Activated CD4-positive, CD25-positive, alpha-beta regulatory T cell treated with anti-CD3 and anti-CD28 coated beads, Interleukin-2, amount 50 U/mL, for 16 hours (primary cell): ENCODE measurements at places on chromosomes 12 and 14.

GRCh38 chr14:101131451-101131916, 228.0 kb upstream of the RTL1 start:
- DNase-seq, result no peak

- no peak for DNase-seq
Observed at GRCh38 chr14:32370714-32371113, 41.6 kb downstream of the AKAP6 start.

DNA sequence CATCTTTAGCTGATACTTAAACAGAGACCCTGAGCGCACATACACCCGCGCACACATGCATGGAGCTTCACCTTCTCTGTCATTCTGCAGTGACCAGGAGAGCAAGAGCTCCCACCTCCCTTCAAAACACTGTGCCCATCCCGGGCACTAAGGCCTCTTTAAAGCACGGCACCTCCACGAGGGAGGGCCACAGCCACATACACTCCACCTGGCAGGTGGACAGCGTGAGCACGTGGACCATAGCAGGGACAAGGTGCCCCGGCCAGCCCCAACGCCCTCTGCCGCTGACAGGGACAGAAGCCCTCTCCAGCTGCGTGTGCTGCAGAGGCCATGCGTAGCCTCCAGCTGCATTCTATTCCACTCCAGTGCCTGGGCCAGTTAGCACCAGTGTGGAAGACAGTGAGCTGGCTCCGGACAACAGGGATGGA, 5.4 kb downstream of the GAPDH start:
- DNase-seq, result no peak

GRCh38 chr14:57382283-57382682, 8.1 kb upstream of the NAA30 start:
- no peak for DNase-seq

DNA sequence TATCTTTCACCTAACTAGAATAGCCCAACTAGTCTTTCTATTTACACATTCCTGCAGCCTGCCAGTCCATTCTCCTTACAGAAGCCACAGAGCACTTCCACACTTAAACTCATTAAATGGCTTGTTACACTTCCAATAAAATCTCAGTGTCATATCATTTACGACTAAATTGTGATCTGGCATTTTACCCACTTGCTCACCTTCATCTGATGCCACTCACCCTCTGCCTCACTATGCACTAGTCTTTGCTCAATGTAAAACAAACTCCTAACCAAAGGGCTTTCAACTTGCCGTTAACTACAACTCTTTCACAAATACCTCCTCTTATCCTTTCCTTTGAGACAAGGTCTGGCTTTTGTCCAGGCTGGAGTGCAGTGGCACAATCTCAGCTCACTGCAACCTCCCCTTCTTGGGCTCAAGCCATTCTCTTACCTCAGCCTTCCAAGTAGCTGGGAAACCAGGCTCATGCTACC, 24.1 kb downstream of the YAF2 start:
- DNase-seq, result no peak

- DNase-seq, result no peak
Observed at GRCh38 chr12:132375747-132376463, 46.5 kb upstream of the GALNT9 start.

DNA sequence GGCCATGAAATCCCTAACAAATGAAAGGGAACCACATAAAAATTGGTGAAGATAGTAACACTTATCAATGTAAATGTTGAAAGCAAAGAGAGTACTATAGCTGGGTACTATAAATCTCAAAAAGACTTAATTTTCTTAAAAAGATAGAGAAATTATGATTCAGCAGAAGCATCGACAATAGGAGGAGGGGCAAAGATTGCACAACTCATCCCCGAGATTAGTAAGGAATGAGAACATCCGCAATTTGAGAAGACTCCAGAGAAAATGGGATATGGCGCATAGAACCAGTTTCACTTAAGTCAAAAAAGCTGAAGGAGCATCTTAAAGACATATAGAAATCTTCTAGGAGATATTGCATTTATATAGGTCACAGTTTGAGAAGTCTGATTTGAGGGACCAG, 220.2 kb upstream of the SLC16A7 start:
- no peak for DNase-seq

DNA sequence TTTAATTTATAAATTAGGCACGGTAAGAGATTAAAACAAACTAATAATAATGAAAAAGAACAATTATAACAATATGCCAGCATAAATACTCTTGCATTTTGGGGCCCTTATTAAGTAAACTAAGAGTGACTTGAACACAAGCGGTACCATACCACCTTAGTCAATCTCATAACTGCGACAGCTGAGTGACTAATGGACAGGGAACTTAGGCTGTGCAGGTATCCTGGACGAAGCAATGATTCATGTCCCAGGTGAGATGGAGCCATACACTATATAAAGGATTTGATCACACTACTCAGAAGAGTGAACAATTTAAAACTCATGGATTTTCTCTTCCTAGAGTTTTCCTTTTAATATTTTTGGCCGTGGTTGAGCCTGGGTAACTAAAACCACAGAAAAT, 4.3 kb downstream of the KLRC4 start:
- no peak for DNase-seq

DNA sequence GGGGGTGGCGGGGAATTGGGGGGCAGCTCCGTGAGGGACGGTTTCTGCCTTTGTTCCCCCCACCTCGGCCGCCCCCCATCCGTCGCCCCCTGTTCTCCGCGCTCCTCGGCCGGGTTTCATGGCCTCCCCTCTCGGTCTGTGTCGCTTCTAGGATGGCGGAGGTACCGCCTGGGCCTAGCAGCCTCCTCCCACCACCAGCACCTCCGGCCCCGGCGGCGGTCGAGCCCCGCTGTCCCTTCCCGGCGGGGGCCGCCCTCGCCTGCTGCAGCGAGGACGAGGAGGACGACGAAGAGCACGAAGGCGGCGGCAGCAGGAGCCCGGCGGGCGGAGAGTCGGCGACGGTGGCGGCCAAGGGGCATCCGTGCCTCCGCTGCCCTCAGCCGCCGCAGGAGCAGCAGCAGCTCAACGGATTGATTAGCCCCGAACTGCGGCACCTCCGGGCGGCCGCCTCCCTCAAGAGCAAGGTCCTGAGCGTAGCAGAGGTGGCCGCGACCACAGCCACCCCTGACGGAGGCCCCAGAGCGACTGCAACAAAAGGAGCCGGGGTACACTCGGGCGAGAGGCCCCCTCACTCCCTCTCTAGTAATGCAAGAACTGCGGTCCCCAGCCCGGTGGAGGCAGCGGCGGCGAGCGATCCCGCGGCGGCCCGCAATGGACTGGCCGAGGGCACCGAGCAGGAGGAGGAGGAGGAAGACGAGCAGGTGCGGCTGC, 575 bp downstream of the NAA30 start:
- peak; percentile 5 for DNase-seq

GRCh38 chr12:116832353-116832752, 48.9 kb downstream of the HRK start:
- no peak for DNase-seq

DNA sequence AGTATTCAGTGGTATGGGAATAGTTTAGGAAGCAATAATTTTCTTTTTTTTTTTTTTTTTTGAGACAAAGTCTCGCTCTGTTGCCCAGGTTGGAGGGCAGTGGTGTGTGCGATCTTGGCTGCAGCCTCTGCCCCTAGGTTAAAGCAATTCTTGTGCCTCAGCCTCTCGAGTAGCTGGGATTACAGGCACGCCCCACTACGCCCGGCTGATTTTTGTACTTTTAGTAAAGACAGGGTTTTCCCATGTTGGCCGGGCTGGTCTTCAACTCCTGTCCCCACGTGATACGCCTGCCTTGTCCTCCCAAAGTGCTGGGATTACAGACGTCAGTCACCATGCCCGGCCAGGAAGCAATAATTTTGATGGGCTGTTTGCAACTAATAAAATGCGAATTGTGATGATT, 62.1 kb downstream of the ATG14 start:
- no peak for DNase-seq

GRCh38 chr14:104597576-104597975, 7.0 kb downstream of the TMEM179 start:
- no peak for DNase-seq

- no peak for DNase-seq
Observed at GRCh38 chr14:103739793-103740501, 24.3 kb downstream of the ZFYVE21 start.

- no peak for DNase-seq
Observed at GRCh38 chr12:92696216-92696615, 6.6 kb upstream of the PLEKHG7 start.

DNA sequence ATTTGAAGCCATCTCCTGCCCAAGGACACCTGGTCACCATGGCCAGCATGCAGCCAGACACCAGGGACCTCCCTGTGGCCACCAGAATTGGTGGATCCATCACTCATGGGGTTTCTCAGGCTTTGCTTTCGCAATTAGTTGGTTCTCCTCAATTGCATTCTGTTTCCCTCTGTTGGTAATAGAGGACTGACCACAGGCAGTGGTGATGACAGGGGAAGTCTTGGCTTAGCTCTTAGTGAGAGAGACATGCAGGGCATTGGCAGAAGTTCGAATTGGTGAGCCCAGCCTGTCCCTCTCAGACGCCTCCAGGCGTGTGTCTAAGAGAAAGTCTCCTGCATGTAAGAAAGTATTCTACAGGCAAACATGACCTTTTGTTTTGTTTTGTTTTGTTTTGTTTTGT, 21.3 kb downstream of the HCAR2 start:
- DNase-seq, result no peak

GRCh38 chr12:57487597-57488401, at the start of gene MARS1:
MARS1 (plus strand) TSS chr12:57488068; CDS start chr12:57488091, 23 bp downstream.
- DNase-seq, result peak; percentile 89

DNA sequence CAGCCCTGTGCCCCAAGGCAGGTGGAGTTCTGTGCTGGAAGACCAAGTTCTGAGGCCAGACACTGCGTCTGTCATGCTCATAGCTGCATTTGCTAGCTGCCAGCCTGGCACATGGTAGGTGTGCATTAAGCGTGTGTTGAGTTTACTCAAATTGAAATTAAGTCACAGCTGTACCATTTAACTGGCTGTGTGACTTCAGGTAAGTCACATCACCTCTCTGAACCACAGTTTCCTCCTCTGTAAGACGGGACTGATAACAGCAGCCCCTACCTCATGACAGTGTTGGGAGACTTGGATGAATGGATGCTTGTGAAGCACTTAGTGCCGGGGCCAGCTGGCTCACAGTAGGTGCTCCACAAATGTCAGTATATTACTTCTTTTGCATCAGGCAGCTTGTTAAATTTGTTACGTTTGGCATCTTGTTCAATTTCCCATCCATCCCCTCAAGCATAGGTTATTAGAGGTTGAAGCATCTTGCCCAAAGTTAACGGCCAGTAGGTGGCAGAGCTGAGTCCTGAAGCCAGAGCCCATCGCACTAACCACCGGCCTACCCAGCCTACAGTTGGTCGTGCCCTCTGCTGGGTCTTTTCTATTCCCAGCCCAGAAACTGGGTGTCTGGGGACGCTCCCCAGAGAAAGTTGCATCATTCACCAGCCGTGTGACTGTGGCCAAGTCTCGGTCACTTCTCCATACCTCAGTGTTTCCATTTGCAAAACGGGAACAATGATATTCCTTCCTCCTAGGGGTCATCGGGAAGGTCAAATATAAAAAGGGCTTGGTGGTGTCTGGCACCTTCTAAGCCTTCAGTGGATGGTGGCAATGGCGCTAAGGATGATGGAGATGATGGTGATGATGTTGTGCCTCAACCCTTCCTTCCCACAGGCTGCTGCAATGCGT, 4.5 kb downstream of the DAO start:
- DNase-seq, result peak; percentile 39

GRCh38 chr12:559906-560455, 100.2 kb downstream of the B4GALNT3 start:
- DNase-seq, result no peak

DNA sequence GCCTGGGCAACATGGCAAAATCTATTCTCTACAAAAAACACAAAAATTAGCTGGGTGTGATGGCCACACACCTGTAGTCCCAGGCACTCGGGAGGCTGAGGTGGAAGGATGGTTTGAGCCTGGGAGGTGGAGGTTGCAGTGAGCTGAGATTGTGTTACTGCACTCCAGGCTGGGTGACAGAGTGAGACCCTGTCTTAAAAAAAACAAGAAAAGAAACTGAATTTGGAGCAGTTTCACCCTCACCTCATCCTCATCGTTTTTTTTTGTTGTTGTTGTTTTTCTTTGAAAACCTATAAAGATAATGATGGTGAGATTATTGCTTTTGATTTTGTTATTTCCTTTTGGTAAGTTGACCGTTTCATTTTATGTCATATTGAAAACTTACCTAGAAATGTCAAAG, 60.7 kb downstream of the SLC38A6 start:
- DNase-seq, result no peak

GRCh38 chr12:71492604-71493003, 53.0 kb downstream of the LGR5 start:
- no peak for DNase-seq

GRCh38 chr14:104224506-104225277, 86.3 kb downstream of the KIF26A start:
- DNase-seq, result no peak

DNA sequence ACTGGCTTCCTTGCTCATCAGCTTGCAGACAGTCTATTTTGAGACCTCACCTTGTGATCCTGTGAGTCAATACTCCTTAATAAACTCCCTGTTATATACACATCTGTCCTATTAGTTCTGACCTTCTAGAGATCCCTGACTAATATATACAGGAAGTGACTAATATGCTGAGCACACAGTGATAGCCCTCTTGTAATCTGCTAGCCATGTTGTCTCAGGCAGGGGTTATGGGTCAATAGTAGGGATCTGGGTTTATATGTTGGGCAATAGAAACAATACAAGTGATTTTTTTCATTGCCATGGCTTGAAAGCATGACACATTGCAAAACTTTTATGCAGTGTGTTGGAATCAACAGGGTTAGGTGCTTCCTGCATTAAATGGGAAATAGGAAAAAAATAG, 562.2 kb downstream of the GALC start:
- DNase-seq, result no peak

DNA sequence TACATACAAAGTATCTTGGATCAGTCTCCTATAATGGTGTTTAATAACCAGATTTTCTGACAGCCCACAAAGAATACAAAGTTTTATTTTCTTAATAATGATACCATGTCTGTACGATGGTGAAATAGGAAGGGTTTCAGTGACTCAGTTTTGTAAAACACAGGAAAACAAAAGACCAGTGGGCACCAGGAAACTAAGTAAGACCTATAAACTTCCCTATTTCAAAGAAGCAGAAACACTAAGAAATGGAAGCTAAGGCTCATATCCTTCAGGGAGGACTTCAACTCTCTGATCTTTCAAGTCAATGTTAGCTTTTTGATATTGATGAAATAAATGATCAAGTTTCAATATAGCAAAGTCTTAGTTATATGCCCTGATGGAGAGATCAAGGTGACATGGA, 196.0 kb downstream of the DUSP6 start:
- no peak for DNase-seq

DNA sequence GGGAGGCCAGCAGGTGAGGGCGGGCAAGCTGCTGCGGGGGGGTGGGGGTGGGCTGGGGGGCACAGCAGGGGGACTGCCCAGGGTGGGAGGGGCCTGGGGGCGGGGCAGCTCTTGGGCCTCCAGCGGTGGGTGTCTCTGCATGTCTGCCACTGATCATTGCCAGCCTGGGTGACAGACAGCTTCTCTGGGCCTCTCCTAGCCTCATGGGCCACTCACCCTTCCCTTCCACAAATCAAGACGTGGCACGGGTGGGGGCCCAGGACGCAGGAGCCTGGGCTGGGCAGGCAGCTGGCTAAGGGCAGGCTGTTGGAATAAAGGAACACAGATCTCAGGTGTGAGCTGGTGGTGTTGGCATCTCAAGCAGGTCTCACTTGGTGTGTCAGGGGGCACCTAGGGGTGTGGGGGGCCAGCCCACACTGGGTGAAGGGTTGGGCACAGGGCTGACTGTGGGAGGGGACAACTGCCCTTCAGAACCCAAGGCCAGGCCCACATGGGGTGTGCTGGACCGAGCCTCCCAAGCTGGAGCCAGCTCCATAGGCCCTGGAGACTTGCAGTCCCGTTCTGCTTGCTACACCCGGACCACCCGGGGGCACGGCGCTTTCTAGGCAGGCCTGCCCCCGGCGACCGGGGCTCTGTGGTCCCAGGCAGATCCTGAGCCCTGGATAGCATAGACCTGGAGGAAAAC, 3.0 kb downstream of the TEDC1 start:
- no peak for DNase-seq
